ENCODE measurements at places on chromosomes 7 and 10.

- no peak for DNase-seq
Observed at GRCh38 chr7:84746353-84746752, 440.5 kb downstream of the SEMA3D start.

GRCh38 chr7:151694828-151695580, 175.3 kb upstream of the RHEB start:
- DNase-seq, result no peak

DNA sequence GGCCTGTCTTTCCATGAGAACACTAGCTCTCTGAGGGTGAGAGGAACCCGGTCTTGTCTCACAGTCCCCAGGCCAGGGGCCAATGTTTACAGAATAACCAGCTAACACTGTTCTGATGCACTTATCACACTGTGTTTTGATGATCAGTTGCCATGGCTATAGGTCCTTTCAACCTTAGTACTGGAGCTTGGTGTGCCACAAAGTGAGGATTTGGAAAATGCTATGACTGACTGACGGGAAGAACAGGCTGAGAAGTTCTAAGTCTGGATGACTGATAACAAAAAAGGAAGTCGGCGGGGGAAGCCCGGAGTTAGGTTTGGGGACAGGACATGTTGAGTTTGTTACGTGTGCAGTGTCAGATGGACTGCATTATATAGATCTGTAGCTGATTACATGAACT, 141.8 kb downstream of the CTTNBP2 start:
- DNase-seq, result no peak

GRCh38 chr10:130714742-130715467, 578.7 kb downstream of the GLRX3 start:
- no peak for DNase-seq

DNA sequence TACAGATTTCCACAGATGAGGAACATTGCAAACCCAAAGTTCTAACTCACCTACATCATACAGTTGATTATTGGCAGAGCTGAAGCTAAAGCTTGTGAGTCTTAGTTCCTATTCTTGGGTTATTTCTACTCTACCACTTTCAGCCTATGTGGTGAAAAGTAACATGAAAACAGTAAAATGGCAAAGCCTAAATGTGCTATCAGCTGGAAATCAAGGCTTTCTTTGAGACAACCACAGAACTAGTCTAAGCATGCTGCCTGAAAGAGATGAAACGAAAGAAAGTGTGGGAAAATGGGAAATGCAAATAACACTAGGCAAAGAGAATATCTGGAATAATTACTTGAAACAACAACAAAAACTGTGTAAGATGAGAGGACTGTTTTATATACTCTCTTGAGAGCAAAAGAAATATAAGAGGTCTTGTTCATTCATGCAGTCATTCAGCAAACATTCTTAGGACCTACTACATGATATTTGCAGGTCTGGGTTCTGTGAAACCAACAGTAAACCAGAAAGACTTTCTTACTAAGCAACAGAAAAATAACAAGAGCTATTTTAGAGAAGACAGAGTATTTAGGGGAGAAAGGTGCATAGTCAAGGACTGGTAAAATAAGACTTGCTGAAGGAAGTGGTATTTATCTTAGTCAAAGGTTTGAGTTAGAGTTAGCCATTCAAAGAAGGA, 437.1 kb downstream of the HTR7 start:
- DNase-seq, result no peak

DNA sequence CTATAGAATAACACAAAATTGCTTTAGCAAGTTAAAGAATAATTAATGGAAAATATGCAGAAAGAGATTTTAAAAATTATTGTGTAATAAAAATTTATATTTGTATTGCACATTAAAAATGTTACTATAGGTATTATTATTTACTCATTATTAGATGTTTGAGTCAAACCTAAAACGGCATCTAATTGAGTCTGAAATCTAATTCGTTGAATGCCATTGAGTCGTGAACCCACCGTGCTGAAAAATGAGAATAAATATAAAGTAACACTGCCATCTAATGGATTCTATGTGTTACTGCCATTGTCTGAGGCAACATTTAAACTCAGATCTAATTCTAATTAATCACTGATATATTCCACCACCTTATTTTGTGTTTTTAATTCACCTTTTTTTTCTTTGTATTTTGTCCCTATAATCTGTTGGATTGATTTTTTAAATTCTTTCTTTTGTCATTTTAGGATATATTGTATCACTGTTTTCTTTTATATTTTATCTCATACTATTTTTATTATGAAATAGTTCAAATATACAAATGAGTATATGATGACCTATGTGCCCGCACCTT, 62.2 kb downstream of the SAMD9 start:
- peak; percentile 54 for DNase-seq

DNA sequence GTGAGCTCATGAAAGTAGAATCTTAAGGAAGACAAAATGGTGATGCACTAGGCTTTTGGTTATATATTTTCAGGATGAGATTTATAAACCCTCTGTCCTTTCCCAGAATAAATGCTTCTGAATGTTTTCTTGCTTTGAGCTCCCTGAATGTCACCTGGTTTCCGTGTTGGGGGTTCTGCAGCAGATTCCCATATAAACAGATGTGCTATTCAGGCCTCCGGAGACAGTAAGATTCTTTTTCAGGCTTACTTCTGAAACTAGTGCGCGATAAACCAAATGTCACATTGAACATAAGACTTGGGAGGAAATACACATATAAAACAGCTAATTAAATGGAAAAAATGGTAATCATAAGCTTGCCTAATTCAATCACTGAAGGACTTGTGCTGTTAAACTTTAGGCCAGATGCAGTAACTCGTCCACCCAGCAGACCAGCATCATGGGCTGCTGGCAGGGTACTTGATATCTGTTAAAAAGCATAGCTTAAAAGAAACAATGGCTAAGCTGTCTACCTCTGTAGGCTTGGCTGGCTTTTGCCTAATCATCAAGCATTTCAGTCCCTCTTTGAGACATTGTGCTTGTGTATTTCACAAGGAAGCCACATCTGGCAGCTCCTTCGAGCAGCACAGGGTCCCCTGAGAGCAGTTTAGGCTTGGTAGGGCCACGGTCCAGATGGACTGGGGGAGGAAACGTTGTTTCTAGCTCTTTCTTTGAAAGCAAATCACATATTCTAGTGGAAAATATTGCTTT, 281.2 kb upstream of the KIAA1217 start:
- no peak for DNase-seq

GRCh38 chr10:91422915-91423314, 12.8 kb downstream of the HECTD2 start:
- DNase-seq, result no peak

DNA sequence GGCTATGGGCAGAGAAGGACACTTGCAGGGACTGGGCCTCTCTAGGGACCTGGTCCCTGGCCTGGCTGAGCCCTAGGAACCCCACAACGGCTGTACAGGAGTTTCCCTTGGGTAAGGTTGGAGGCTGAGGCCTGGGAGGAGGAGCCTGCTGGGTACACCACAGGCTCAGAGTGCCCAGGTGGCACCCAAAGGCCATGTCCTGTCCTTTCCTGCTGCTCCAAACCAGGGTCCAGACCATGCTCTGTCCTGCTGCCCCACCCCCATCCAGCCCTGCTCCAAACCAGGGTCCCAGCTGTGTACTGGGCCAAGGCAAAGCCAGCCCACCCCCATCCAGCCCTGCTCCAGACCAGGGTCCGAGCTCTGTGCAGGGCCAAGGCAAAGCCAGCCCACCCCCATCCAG, 35.3 kb upstream of the ZNF488 start:
- no peak for DNase-seq

DNA sequence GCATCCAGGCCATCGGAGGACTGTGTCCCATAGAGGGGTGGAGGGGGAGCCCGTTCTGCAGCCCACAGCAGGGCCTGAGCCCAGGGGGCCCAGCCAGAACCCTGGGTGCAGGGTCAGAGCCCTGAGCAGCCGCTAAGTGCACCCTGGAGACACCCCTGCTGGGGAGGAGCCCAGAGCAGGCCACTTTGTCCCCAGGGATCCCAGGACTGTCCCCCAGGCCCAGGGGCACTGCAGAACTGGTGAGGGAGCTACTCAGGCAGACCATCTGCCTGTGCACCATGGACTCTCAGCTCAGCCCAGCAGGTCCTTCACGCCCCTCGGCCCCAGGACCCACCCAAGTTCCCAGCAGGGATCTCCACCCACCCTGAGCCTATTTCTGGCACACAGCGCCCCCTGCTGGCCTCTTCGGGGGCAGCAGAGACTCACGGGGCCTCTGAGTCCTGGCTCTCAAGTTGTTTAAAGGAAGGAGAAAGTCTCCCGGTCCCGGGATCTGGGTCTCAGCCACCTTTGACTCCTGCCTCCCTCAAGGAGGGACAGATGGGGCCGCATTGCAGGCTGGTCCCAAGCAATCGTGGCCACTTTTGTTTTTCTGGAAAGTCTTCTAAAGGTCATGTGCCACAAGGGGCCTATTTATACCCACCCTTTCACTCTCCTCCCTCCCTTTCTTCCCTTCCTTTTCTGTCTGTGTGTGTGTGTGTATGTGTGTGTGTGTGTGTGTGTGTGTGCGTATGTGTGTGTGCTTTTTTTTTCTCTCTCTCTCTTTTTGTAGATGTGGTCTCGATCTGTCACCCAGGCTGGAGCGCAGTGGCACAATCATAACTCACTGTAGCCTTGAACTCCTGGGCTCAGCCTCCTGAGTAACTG, 90.3 kb downstream of the MYL10 start:
- DNase-seq, result peak; percentile 61

DNA sequence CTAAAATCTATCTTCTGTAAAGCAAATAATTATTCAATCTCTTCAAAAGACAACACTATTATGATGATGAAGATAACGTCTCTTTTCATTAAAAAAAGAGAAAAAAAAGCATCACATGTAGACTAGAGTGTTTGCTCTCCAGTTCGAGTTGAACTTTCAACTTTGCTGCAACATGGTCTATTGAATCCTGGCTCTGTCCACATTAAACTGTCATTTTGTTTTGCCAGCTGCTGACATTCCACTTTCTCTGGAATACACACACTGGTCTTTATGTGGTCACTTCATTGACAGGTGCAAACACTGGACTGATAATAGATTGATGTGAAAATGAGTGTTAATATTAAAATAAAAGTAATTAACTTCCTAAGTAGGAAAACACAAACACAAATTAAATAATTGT, 61.7 kb downstream of the PTF1A start:
- DNase-seq, result no peak

- no peak for DNase-seq
Observed at GRCh38 chr10:5550250-5550545, 25.4 kb downstream of the CALML3 start.

- no peak for DNase-seq
Observed at GRCh38 chr7:114622221-114622620, 207.6 kb downstream of the FOXP2 start.

DNA sequence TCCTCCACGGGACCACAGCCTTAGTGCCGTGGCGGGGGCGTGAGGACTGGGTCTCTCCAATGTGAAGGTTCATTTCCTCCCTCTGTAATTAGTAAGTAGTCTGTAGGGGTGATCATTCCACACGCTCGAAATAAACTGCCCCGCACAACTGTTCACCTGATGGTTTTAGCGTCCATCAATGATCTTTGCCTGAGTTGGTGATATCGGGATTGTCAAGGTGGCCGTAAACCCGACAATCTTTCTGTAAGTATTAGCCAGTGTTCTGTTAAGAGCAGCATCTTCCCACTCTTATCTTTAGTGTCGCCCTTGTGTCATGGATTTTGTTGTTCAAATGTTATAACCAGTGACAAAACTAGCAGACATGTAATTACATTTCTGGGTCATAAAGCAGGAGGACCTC, 17.7 kb downstream of the AGAP3 start:
- no peak for DNase-seq

DNA sequence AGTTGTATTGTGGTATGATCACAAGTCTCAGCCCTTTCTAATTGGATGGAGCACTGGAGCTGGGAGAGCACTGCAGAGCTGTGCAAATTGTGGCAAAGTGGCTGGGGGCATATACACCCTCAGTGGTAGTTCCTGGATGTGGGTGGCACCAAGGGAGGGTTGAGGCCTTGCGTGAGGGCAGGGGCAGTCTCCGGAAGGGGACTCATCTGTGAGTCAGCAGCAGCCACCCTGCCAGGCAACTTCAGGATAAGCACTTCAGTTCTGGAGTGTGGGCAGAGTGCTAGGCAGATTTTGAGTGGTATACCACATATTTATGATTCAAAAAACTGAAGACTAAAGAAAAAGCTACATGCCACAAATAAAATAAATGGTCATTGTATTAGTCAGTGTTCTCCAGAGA, 210.5 kb downstream of the ETV1 start:
- no peak for DNase-seq

DNA sequence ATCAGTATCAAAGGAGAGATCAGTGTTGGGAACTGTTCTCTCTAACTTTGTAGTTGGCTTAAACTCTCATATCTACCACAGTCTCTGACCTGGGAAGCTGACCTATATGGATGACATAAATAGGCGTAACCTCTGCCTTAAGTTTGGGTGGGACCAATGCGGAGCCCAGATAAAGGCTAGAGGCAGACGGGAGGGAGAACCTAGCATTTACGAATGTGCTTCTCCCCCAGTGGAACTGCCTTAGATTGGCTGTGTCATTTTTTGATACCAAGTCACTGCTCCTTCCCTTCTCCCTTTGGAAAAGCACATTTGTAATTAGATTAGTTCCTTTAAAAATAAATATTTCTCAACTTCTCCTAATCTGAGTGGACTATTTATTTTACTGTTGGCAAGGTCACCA, 23.7 kb upstream of the LRRN3 start:
- DNase-seq, result no peak

DNA sequence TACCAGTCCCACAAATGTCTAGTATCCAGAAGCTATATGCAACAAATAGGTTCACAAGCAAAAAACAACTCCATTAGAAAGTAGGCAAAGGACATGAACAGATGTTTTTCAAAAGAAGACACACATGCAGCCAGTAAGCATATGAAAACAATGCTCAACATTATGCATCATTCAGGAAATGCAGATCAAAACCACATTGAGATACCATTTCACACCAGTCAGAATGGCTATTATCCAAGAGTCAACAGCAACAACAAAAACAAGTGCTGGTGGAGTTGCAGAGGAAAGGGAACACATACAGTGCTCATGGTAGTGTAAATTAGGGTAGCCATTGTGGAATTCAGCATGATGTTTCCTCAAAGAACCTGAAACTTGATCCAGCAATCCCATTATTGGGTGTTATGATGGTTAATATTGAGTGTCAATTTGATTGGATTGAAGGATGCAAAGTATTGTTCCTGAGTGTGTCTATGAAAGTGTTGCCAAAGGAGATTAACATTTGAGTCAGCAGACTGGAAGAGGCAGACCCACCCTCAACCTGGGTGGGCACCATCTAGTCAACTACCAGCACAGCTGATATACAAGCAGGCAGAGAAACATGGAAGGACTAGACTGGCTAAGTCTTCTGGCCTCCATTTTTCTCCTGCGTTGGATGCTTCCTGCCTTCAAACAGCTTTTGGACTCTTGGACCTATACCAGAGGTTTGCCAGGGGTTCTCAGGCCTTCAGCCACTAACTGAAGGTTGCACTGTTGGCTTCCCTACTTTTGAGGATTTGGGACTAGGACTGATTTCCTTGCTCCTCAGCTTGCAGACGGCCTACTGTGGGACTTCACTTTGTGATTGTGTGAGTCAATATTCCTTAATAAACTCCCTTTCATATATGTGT, 218.4 kb upstream of the SEMA3D start:
- no peak for DNase-seq

- no peak for DNase-seq
Observed at GRCh38 chr10:7432884-7433726, 22.3 kb upstream of the SFMBT2 start.
